ENCODE measurements at places on chromosomes 11 and 22.
A peak's percentile ranks its signal among the peaks of the same experiment; 100 is the strongest.

GRCh38 chr11:100578831-100579311, 108.2 kb upstream of the ARHGAP42 start:
- no peak for DNase-seq

GRCh38 chr11:35302398-35302797, 117.0 kb downstream of the SLC1A2 start:
- DNase-seq: no peak

DNA sequence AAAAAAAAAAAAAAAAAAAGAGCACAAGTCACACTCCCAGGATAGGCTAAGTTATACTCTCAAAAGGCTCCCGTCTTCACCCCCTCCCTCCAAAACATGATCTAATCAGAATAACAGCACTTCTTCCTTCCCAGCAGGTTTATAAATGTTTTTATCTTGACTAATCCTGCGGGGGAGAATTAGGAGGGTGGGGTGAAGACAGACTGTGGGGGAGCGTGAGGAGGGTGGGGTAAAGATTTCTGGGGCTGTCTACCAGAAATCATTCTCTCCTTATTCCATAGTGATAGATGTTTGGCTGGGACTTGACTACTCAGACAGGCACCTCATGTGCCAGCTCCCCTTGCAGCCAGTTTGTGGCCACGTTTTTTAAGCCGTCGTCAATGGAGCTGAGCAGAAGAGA, 17.0 kb downstream of the KCNE3 start:
- DNase-seq: no peak

DNA sequence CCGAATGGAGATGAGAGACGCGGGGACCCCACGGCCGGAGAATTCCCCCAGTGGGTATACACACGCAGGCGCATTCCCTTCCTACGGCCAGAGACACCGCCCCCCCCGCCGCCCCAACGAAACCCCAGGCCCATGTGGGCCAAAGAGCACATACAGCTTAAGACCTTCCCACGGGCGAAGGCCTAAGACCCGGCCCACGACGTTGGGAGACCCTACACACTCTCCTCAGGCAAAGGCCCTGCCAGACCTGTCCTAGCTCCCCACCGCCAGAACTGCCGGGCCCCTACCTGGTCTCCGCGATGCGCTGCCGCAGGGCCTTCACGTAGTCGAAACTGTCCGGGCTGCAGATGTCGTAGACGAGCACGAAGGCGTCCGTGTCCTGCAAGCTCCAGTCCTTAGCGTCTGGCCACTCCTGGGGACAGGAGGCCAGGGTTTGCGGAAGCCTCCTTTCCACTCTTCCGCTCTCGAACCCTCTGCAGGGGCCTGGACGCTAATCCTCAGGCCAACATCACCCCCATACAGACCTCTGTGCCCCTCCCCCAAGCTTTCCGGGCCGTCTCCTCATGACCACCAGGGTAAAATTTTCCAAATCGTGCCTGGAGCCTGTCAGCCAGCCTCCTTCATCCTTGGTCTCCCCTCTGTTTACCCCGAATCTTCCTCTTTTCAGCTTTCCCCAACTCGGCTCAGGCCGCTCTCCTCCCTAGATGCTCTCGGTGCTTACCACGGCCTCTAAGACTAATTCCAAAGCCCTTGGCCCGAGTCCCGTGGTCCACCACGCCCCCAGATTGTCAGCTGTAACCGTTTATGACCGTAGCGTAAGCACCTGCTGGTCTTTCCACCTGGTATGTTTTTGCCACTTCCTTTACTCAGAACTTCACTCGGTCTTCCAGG, 1.7 kb downstream of the RASL10A start:
- peak; percentile 17 for DNase-seq

GRCh38 chr11:861105-861479, 18.4 kb downstream of the TSPAN4 start:
- no peak for DNase-seq

- DNase-seq: peak; percentile 75
Observed at GRCh38 chr11:75383246-75383645, 16.1 kb upstream of the RPS3 start.

DNA sequence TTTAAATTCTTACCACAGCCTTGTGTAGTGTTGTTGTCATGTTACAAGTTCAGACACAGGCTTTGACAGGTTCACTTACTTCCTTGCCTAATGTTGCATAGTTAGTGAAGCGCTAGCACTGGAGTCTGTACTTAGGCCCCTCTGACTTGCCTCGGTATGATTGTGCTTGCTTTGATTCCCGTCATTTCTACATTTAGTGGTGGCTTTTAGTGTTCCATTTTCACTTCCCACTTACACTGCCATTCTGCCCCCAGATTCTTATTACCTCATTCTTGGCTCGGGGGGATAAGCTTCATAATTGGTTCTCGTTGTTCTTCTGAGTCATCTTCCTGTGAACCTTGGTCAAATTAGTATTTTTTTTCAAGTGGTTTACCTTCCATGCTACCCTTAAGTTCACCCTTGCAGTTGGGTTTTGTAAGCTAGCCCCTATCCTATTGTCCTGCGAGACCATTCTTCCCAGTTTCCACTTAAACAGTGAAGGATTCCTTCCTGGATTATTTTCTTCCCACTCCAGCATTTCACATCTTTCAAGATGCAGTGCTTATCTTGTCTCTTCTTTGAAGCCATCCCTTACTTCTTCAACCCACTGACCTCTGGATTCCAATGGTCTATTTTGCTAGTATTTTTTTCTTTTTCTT, 68.7 kb downstream of the DDX10 start:
- no peak for DNase-seq

DNA sequence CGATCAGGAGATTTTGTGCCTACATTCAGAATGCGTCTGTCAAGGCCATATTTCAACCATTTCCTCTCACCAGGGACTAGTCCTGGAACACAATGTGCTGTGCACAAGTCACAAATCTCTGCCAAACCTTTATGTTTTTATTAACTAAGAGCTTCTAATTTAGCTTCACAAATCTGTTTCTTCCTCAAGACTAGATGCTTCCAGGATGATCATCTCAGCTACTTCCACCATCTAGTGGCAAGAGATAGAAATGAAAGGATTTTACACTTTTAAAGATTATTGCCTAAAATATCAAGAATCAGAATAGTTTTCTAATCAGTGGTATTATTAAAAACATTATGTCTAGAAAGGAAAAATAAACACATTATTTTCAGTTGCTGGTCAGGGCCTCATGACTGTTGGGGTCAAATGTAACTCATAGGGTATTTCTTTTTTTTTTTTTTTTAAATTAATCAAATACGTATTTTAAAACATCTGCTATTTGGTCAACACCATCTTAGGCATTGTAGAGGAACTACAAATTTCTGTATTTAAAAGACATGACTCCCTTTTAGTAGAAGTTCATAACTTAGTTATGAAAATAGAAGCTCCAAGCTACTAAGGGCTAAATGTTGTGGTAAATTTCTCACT, 1102.6 kb downstream of the DLG2 start:
- DNase-seq: peak; percentile 17
